ENCODE measurements at places on chromosomes 2 and 18.

- no peak for DNase-seq
These were observed 10.1 kb upstream of the B3GNT7 start for GRCh38 chr2:231385429-231385828.

GRCh38 chr2:238895891-238896600 is 48.2 kb downstream of the TWIST2 start:
- DNase-seq, result no peak

- no peak for DNase-seq
These were observed 325.3 kb downstream of the ZNF516 start for GRCh38 chr18:76169733-76170132.

DNA sequence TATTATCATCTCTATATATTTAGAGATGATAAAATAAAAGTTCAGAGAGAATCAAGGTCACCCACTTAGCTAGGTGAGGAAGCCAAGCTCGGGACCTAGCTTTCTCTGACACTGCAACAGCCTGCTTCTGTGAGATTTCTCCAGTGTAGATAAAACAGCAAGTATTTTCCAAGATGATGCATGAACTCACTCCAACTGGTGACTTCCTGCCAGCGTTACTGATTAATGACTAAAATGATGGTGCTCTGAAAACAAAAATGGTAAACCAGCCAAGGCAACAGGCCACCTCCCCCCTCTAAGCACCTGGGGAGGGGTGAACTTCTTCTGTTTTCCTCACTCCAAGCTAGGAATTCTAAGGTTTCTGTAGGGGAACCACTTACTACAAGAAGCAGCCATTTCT is 510.2 kb upstream of the ID2 start:
- no peak for DNase-seq

- DNase-seq, result no peak
These were observed 51.6 kb upstream of the ATP8B1 start for GRCh38 chr18:57854726-57855125.

DNA sequence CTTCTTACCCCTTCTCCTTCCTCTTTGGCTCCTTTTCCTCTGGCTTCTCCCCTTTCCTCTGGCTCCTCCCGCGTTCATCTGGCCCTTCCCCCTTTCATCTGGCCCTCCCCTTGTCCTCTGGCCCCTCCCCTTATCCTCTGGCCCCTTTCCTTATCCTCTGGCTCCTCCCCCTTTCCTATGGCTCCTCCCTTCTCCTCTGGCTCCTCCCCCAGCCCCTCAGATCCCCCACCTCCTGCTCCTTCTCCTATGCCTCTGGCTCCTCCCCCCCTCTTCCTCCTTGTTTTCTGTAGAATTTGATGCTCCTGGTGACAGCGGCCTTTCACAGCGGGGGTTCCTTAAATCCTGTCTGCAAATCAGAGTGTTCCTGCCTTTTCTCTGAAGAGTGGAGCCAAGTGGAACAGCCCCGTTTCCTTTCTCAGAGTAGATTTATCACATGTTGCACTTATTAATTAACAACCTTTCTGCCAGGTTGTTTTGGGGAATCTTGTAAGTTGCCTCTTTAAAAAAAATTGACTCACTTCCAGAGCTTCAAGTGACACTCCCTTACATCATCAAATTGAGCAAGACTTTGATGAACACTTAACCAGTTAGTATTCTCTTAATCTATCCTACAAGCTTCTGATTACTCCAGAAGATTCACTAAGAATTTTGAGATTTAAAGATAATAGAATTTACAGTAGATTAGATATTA is 27.9 kb downstream of the FABP1 start:
- DNase-seq, result no peak

DNA sequence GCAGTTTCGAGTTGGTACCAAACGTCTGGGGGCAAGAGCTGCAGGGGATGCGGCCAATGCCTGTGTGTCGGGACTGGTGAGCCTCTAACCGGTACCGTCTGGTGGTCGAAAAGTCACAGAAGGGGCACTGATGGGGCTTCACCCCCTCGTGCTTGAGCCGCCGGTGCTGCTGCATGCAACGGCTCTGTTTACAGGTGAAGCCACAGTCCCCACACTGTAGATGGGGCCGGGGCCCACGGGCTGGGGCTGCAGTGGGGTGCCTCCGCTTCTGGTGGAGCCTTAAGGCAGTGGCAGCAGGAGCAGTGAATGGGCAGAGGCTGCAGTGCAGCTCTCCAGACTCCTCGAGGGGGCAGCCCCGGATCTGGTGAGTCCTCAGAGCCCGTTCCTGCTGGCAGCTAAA is 16.6 kb downstream of the ZNF142 start:
- no peak for DNase-seq

DNA sequence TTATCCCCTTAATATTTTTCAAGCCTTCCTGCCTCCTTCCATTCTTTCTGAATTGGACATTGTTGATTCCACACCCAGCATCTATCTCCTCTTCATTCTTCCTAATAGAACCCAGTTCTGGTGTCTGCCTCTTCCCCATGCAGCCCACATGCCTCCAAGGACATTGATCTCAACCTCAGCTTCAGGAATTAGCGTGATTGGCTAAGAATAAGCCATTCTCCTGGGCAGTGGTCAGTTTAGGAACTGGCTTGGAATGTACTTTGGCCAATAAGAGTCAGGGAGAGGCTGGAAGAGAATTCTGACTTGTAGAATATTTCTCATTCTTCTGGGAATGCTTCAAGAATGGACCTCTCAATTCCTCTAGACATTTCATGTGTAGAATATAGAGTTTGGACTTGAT is 25.9 kb upstream of the GCC2 start:
- DNase-seq, result no peak

DNA sequence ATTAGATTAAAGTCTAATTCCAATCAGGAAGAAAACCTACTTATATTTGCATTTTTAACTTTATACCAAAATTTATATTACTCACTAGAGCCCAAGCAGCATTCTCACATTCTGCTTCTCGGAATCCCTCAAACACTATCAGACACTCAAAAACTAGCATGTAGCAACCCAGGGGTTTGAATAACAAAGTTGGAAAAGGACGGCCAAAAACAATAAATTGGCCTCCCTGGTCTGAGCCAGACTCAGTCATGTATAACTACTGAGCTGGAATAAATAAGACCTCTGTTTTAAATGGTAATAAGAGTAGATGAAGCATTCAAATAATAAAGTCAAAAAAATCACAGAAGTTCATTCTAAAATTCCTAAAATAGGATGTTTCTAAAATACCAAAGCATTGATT is 290.9 kb downstream of the IRS1 start:
- DNase-seq, result no peak

DNA sequence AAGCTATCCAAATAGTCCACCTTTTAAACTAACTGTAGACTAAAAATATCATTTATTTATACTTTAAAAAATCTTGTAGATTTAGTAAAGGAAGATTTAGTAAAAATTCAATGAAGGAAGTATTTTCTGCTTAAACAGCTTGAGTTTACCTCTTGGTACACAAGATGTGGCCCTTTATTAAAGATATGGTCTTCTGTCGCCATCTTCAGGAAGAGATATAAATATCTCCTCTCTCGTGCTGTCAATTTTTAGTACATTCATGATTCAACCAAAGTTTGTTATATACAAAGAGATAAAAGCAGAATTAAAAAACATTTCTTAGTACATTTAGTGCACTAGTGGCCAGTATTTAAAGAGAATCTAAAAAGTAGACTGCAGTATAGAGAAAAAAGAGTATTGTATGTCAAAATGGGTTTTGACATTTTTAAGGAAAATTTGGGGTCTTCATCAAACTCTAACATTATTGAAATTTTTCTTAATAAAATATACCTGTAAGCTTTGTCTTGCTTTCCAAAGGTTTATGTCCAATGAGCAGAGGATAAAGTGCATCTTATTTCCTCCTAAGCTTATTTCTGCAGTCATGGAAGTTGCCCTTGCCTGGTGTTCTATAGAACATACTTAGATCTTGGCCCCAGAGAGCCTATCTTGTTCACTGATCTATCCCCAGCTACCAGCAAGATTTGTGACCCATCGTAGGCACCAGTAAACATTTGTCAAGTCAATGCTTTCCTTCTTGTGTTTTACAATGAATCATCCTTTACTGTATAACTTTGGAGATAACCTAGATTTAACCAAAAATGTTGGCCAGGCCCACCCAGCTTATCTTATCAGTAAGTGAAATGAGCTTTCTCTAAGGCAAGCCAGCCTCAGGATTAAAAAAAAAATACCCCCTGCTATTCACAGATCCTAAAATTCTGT is 18.5 kb upstream of the EML6 start:
- no peak for DNase-seq

Measured in T-helper 2 cell treated with Interferon-gamma antibody and Interleukin-4, amounts not matched to agents 5 μg/mL and 100 μg/mL, for 36 hours (primary cell).